ENCODE measurements at places on chromosomes 1 and 21.

- DNase-seq = no peak
Observed at GRCh38 chr1:157751283-157751682, 25.6 kb downstream of the FCRL2 start.

DNA sequence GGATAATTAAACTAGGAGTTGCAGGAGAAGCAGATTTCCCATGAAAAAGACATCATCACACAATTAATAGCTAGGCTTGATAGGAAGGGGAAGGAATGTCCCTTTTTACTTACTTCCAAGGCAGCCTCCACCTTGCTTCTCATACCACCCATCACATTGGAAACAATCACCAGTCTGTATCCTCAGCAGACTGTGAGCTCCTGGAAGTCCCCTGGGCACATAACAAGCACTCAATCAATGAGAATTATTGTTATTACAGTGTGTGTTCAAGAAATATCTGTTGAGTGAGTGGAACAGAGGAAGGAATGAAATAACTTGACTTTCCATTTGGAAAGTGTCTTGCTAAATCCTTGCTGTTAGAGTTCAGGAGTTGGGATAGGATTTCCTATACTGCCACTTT lies 36.2 kb downstream of the HIVEP3 start:
- no peak for DNase-seq

GRCh38 chr1:32998064-32998463 lies 33.5 kb upstream of the RNF19B start:
- DNase-seq = no peak

DNA sequence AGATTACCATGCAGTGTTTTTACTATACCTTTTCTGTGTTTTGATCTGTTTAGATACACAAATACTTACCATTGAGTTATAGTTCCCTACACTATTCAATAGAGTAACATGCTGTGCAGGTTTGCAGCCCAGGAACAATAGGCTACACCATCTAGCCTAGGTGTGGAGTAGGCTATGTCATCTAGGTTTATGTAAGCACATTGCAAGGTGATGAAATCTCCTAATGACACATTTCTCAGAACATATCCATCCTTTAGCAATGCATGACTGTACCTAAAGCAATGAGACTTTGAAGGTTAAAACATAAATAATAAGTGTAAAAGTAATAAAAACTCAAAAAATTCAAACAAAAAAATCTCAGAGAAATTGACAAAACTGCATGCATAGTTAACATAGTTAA lies 358.6 kb downstream of the USH2A start:
- DNase-seq = no peak

DNA sequence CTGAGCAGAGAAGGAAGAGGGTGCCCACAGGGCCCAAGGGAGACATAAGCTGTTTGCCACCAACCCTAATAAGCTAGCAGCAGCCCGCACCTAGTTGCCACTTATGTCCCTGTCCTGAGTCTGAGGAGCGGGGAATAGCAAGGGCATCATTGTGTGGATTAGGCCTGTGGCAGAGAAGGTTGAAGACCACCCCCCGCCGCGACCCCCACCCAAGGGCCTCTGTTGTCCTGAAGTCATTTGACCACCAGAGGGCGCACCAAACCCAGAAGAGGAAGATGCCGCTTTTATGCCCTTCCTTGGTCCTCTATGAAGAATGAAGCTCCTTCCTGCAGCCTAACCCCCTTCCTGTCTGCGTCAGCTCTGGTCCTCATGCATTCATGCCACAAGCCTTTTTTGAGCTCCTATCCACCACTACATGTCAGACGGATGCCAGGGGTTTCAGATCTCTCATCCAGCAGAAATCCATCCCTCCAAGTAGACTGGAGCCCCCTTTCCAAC lies 16.6 kb downstream of the RHBG start:
- peak; percentile 59 for DNase-seq

DNA sequence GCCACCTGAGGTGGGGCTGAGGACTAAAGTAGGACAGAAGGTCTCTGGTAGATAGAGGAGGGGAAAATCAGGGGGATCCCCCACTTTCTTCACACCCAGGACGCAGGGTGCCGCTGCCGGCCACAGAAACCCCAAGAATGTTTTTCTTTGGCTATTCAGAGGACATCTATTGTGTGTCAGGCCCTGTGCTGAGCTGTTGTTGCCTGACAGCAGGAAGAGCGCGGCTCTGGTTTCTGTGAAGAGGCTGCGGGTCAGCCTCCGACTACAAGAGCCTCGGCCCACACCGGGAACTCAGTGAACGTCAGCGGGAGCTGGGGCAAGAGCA lies 407 bp upstream of the PIGV start:
- peak; percentile 76 for DNase-seq

DNA sequence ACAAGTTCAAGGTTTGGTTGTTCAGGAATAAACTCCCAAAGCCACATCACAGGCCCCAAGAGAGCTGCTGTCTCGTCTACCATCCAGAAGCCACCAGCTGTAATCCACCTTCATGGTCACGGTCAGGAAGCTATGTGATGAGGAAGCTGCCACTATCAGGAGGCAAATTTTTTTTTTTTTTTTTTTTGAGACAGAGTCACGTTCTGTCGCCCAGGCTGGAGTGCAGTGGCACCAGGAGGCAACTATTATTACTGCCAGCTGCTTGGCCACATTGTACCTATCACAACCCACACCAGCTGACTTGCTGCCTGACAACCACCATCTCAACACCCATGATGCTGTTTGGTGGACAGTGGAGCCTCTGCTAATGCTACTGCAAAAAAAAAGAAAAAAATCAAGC lies 124.1 kb downstream of the OMA1 start:
- no peak for DNase-seq

DNA sequence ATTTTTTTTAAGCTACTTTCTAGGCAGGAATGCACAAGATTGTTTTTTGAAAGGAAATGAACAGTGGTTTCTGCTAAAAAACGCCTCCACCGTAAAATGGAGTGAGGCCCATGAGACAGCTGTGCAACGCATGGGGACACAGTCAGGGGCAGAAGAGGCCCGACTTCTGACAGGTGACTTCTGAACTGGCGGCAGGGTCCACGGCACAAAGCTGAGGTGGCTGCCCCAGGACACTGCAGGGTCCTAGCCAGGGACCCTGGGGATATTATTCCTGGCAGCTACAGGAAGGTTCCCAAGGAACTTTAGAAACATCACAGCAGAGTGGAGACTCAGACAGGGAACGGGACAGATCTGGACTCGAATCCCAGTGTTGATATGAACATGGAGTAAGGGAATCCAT lies 75.1 kb downstream of the SIM2 start:
- no peak for DNase-seq

- no peak for DNase-seq
Observed at GRCh38 chr1:21323091-21323490, 32.8 kb upstream of the ECE1 start.

DNA sequence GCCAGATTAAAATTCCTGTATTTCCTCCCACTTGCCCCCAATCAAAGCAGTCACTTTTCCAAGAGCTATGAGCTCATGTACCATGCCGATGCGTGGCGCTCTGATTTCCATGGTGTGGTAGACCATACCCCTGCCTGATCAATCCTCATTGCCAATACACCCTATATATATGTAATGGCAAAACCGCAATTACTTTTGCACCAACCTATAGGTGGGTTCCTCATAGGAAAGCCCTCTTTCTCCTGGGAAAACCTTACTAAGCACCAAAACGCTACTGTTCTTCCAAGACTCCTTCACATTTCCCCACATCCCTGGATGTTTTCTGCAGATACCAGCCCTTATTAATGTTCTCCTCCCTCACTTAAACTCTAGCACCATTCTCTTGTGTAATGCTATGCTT lies 11.0 kb downstream of the KCNJ6 start:
- DNase-seq = no peak

- peak; percentile 46 for DNase-seq
Observed at GRCh38 chr1:6347641-6348487, 45.7 kb downstream of the ACOT7 start.

GRCh38 chr1:182910143-182910542 lies 42.8 kb downstream of the SHCBP1L start:
- no peak for DNase-seq

DNA sequence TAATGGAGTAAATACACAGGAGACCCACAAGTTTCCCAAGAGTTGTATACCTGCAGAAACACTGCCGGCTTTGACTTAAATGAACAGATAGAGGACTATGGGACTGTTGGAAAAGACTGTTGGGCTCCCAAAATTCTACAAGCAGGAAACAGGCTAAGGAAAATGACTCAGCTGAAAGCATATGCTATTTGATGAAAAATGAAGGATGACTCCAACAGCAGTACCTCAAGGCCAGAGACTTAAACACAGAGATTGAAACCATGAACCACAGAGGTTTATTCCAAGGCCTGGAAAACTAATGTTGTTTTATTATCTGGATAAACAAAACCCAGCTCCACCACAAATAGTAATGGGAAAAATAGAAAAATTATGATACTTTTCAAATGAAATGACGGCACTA lies 187.7 kb downstream of the TNFSF18 start:
- no peak for DNase-seq

GRCh38 chr1:27435566-27436203 lies 43.3 kb downstream of the GPR3 start:
- DNase-seq = no peak

DNA sequence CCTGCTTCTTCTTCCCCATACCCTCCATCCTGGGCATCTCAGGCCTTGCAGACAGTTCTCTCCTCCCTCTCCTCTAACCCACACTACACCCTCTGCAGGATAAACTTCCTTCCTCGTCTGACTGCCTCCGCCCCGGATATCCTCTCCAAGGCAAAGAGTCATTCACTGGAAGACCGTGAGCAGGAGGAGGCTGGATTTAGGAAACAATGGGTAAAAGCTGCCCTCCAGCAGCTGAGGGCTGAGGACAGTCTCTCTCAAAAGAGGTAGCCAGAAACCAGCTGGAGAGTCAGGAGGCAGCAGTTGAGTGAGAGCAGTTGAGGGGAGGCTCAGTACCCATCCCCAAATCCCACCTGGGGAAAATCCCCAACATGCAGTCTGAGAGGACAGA lies 1.4 kb downstream of the CSRP1 start:
- DNase-seq = no peak

DNA sequence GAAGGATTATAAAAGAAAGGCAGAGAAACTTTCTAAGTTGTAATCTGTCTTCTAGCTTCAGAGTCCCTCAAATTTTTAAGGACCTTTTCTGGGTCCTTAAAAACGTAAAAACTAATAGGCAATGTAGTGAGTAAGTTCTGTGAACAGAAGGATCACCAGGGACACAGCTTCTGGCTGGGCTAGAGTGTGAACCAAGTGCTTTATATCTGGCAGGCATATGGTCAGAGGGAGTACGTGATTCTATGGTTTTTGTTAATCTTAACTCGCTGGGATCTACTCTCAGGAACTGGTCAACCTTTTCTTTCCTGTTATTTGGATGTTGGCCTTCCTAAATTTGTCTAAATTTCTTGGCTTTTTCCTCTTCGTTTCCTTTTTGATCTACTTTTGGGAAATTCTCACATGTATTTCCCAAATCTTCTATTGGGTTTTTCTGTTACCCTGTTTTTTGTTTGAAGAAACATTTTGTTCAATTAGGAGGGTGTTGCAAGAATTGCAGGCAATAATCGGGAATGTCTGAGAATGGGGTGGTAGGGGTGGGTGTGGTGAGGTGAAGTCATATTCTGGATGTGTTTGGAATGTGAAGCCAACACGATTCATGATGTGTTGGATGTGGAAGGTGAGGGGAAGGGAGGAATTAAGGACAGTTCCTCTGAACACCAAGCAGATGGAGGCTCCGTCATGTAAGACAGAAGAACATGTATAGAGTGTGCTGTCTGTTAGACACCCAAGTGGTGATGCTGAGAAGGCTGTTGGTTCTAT lies 193.2 kb downstream of the FMN2 start:
- DNase-seq = no peak

GRCh38 chr1:79215311-79215710 lies 208.8 kb upstream of the ADGRL4 start:
- no peak for DNase-seq

- DNase-seq = no peak
Observed at GRCh38 chr1:7334475-7335035, 436.5 kb upstream of the VAMP3 start.

DNA sequence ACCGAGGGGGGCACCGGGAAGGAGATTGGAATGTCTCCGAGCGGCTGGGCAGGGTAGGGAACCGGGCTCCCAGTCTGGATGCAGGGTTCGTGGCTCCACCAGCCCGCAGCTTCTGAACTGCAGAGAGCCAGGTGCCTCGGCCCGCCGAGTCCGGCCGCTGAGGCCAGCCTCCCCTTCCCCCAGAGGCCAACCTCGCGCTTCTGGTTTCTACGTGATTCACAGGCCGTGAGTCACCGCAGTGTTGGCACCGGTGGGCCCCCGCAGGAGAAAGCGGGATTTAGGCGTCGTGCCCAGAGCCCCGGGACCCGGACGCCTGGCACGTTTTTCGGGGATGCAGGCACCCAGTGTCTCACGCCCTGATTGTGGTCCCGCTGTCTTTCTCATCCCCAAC lies 458 bp downstream of the CRABP2 start:
- no peak for DNase-seq

DNA sequence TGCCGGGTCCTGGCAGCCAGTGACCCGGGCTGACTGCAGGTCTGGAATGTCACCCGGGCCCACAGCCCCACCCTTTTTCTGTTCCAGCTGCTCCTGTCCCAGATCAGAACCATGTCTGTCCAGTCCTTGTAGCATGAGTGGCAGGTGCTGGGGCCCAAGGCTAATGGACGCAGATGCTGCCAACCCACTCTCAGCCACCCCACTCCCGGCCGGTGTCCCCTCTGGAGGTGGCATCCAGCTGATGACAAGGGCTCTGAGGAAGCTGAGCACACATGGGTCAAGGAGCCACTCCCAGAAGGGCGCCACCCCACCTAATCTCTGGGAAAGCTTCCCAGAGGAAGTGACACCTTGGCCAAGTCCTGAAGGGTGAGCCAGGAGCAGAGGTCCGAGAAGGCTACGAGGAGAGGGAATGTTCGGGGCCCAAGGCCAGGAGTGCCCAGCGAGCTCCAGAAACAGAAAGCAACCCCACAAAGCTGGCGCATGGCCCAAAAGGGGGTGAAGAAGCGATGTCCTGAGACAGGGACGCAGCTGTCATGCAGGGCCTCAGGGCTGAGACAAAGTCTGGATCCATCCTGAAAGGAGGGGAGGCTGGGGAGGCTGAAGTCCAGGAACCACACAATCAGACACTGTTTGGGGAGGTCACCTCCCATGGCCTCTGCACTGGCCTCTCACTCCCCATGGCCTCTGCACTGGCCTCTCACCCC lies 39.5 kb downstream of the ACOT7 start:
- no peak for DNase-seq

GRCh38 chr1:64936956-64937355 lies 29.4 kb downstream of the JAK1 start:
- no peak for DNase-seq

DNA sequence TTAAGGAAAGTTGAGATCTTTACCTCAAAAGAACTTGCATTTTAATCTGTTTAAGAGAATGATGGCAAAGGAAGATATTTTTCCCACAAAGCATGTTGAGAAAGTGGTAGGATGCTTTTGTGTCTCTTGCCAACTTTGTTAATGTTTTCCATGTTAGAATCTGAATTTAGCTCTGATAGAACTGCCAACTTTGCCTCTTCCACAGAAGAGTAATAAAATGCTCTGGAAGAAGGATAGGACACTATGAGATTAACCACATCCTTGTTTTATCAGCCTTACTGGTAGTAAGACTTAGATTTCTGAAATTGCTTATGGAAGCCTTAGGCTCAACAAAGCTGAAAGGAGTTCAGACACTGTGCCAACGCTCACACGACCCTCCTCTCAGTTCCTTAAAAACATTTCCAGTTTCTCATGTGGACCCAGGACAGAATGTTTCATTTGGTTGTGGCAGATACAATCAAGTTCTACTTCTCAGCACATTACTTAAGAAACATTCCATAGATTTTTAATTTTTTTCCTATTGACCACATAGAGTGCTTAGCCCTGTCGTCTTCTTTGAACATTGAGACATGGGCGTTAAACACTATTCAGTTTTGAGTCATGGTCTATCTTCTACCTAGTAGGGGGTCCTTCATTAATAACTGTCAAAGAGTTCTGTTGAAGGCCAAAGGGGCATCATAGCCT lies 59.0 kb downstream of the MTR start:
- no peak for DNase-seq
